ENCODE measurements at places on chromosomes 3 and 15.

DNA sequence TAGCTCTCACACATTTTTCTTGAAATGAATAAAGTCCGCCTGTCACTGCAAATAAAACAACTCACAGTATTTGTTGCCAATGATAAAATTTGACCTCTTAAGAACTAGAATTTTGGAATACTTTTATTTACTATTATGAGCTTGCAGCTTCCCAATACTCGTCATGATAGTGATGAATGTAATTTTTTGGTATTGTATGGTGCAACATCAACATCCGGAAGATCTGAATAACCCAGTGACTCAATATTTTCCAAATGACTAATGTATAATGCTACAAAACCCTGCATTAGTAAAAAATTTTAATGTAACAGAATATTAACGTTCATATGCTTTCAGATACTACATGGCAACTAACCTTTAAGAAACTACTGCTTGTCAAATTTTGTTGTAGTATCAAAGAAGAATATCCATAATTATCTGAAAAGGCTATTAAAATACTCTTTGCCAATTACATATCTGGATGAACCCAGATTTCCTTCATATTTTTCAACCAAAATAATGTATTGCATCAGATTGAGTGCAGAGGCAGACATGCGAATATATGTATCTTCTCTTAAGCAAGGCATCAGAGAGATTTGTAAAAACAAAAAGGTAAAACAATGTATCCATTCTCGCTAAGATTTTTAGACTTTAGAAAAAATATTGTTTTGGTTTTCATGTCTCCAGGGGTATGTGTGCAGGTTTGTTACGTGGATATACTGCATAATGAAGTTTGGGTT, 95.3 kb downstream of the IGF2BP2 start:
- DNase-seq: no peak
- no peak overlapping the region for H3K4me3 ChIP-seq
- H3K27me3 ChIP-seq: no peaks in the 10 kb centered on the region

- no peak overlapping the region for H3K27ac ChIP-seq
- no peak for DNase-seq
- H3K4me3 ChIP-seq: no peak overlapping the region
- no peaks in the 10 kb centered on the region for H3K36me3 ChIP-seq
Observed at GRCh38 chr3:66819993-66820501, 178.1 kb upstream of the KBTBD8 start.

DNA sequence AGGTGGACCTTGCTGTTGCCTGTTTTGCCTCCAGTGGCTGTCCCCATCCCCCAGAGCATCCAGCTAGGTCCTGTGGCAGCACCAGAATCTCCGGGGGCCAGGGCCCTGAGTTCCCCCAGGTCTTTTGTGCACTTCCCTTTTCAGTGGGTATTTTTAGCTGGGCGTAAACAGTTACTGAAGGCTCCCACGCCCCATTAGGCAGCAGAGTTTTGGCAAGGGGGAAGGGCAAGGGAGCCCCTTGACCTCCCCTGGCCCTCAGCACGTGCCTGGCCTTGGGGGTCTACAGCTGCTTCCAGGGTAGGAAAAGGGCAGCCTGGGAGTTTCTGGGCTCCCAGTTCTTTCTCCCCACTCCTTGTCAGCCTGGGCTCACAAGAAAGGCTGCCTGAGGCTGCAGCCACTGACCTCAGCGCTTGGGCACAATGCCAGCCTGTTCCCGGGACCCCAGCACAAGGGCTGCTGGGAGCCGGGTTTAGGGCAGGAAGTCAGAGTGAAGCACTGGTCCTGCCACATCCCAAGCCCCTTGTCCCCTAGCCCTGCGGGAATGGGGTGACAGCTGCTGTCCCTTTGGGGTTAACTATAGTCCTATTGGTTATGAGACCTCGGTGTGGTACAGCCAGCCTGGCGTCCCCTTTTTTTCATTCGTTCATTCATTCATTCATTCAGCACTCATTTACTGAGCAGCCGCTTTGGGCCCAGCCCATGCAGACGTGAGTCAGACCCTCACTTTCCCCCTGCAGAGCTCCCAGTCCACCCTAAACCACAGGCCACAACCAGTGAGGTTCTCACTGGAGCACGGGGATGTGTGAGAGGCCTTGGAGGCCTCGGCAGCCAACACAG, 8.4 kb downstream of the CSK start:
- no peaks in the 10 kb centered on the region for H3K27me3 ChIP-seq
- peak overlapping the region; percentile 85 for H3K4me3 ChIP-seq
- peaks cover 84% of the 10 kb centered on the region for H3K4me1 ChIP-seq
- peak overlapping the region; percentile 92 for H3K27ac ChIP-seq
- no peaks in the 10 kb centered on the region for H3K36me3 ChIP-seq

- H3K27ac ChIP-seq: no peak overlapping the region
- H3K4me3 ChIP-seq: no peak overlapping the region
- no peak for DNase-seq
- H3K27me3 ChIP-seq: no peaks in the 10 kb centered on the region
Observed at GRCh38 chr3:132283440-132283839, 33.8 kb upstream of the ACP3 start.

DNA sequence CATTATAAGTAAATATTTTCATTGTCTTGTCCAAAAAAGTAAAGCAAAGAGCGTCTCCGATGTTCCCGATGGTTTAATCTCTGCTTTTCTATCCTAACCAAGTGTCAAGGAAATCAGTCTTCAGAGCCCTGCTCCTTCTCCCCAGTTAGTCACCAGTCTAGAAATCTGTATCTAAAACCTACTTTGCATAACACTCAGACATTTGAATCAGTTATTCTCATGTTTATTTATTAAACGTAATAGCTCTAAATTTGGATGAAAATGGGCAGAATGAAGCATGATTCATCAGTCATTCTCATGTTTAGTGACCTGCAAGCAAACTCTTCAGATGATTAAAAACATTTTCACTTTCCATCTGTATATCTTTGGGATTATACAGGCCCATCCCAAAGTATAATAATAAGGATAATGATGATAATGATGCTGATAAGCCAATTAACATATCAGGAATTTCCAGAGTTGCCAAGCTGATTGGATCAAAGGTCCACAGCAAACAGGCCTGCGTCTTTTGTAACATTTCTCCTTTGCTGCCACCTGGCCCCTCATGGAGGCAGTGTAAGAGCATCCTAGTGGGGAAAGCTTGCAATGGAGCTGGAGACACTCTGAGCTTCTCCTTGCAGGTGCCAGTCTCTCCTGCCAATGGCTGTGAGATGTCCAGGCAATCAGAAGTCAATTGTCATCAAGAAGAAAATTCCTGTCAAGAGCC, 273.9 kb downstream of the IGSF11 start:
- DNase-seq: no peak
- H3K4me1 ChIP-seq: no peaks in the 10 kb centered on the region
- no peaks in the 10 kb centered on the region for H3K27me3 ChIP-seq

GRCh38 chr3:12831301-12831866, 10.0 kb downstream of the RPL32 start:
- no peak for DNase-seq
- no peaks in the 10 kb centered on the region for H3K27me3 ChIP-seq
- peaks cover 4% of the 10 kb centered on the region for H3K36me3 ChIP-seq
- no peaks in the 10 kb centered on the region for H3K4me1 ChIP-seq
- no peak overlapping the region for H3K4me3 ChIP-seq
- peak overlapping the region; percentile 20 for H3K27ac ChIP-seq

- no peak for DNase-seq
- H3K27ac ChIP-seq: no peak overlapping the region
- H3K4me1 ChIP-seq: no peaks in the 10 kb centered on the region
- no peaks in the 10 kb centered on the region for H3K27me3 ChIP-seq
Observed at GRCh38 chr3:188491276-188491687, 337.3 kb downstream of the LPP start.

DNA sequence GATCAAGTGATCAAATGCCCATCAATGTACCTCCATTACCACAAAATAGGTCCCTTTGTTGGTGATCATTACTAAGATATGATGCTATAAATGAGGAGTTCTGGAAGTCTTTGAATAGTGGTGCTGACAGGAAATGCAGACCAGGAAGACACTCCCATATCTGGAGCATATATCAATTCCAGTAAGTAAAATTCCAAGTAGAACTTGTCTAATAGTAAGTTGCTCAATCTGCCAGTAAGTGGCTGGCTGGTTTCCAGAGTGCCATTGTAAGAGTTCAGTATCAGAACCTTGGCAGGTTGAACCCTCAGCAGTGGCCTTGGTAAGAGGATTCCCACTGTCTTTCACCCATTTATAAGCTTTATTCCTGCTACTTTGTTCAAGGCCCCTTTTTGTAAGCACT, 379.9 kb upstream of the RBMS3 start:
- no peaks in the 10 kb centered on the region for H3K36me3 ChIP-seq
- H3K4me3 ChIP-seq: no peak overlapping the region
- H3K27me3 ChIP-seq: no peaks in the 10 kb centered on the region
- H3K4me1 ChIP-seq: no peaks in the 10 kb centered on the region
- H3K27ac ChIP-seq: no peak overlapping the region

GRCh38 chr15:66078196-66078928, 175.2 kb downstream of the MEGF11 start:
- no peak overlapping the region for H3K27ac ChIP-seq
- no peaks in the 10 kb centered on the region for H3K36me3 ChIP-seq
- no peaks in the 10 kb centered on the region for H3K27me3 ChIP-seq
- H3K4me3 ChIP-seq: no peak overlapping the region
- DNase-seq: no peak

GRCh38 chr15:68783226-68784058, 37.3 kb downstream of the ANP32A start:
- no peaks in the 10 kb centered on the region for H3K27me3 ChIP-seq
- no peak overlapping the region for H3K27ac ChIP-seq
- H3K4me1 ChIP-seq: peaks cover 5% of the 10 kb centered on the region
- peak; percentile 66 for DNase-seq
- peaks cover 4% of the 10 kb centered on the region for H3K36me3 ChIP-seq

DNA sequence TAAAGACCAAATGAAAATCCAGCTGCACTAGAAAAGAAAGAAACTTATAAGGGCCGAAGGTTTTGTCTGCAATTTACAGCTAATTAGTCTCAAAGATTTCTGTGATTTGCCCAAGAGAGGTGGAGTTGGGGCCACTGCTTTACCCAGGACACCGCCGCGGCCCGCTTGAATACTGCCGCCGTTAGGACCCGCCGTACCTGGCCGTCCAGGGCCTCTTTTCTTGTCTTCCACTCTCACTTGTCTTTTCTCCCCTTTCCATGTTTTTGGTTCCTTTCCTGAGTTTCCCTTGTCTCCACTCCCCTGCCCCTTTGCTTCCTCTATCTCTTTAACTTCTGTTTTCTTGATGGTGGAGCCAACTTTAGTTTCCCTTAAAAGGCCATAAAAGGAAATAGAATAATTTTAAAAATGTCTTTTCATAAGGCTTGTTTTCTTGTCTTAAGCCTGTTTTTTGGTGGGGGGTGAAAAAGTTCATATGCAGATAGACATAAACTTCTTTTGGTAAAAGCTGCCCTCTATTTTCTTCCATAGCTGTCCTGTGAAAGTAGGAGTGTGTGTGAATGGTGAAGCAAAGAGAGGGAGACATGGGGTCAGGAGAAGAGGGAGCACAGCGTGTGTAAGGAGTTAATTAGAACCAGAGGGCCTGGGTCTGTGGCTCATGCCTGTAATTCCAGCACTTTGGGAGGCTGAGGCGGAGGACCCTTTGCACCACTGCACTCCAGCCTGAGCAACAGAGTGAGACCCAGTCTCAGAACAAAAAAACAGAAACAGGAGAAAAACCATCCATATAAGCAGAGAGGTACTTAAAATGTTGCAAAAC, 16.0 kb upstream of the CCNL1 start:
- H3K36me3 ChIP-seq: no peaks in the 10 kb centered on the region
- peak overlapping the region; percentile 73 for H3K4me3 ChIP-seq
- peak overlapping the region; percentile 89 for H3K27ac ChIP-seq
- H3K27me3 ChIP-seq: no peaks in the 10 kb centered on the region
- DNase-seq: no peak

GRCh38 chr3:6251612-6252400, 609.1 kb upstream of the GRM7 start:
- H3K4me3 ChIP-seq: no peak overlapping the region
- H3K4me1 ChIP-seq: no peaks in the 10 kb centered on the region
- DNase-seq: no peak
- H3K36me3 ChIP-seq: no peaks in the 10 kb centered on the region

DNA sequence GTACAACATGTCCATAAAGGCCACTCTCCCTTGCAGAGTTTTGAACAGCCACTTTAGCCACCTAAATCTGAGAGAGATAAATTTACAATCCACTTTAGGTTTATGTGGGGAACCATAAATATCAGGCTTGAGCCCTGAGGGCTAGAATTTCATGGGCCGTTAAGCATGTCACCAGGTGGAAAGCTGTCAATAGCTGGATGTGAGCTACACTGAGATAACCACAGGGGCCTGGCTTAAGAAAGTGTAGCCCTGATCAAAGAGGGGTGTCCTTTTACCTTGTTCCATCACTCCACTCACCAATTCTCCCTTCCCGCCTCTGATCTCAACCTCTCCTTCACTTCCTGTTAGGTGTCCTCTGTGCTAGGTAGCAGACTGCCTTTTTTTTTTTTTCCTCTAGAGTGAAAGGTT, 172.8 kb upstream of the ICE2 start:
- DNase-seq: peak; percentile 3
- no peaks in the 10 kb centered on the region for H3K36me3 ChIP-seq
- H3K27me3 ChIP-seq: no peaks in the 10 kb centered on the region
- peaks cover 18% of the 10 kb centered on the region for H3K4me1 ChIP-seq
- no peak overlapping the region for H3K27ac ChIP-seq

GRCh38 chr3:73576999-73577461, 47.7 kb downstream of the PDZRN3 start:
- no peaks in the 10 kb centered on the region for H3K36me3 ChIP-seq
- no peak overlapping the region for H3K27ac ChIP-seq
- H3K4me3 ChIP-seq: no peak overlapping the region
- no peaks in the 10 kb centered on the region for H3K4me1 ChIP-seq

DNA sequence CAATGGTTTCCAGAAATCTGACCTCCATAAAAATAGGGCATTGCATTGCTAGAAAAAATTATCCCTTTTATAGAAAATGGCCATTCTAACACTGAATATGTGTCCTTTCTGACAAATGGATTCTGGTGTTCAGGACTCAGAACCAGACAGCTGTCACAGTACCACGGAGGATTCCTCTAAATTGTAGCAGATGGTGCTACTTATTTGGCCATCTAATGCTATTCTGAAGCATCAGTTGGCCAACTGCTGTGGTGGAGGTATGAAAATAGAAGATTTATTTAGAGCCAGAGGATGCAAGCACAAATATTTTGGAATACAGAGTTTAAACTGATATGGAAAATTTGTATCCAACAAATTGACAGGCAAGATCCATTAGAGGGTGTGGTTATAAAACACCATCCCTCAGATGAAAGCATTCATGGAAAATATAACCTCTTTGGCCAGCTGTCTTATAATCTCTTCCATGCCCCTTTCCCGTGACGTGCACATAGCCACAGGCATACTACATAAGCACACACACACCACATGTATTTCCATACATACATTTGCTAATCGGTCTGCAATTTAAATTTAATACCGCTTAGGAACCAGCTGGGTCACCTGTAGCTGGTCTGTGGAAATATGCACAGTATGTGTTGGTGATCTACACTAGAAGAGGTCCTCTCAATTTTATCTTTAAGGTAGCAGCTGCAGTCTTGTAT, 302.7 kb upstream of the KCNMB2 start:
- H3K4me1 ChIP-seq: no peaks in the 10 kb centered on the region
- H3K27me3 ChIP-seq: no peaks in the 10 kb centered on the region
- no peak for DNase-seq

Data from naive thymus-derived CD4-positive, alpha-beta T cell (primary cell).